ENCODE measurements at places on chromosomes 1 and 21.

GRCh38 chr1:243397613-243398321 lies 141.9 kb downstream of the SDCCAG8 start:
- DNase-seq = no peak

DNA sequence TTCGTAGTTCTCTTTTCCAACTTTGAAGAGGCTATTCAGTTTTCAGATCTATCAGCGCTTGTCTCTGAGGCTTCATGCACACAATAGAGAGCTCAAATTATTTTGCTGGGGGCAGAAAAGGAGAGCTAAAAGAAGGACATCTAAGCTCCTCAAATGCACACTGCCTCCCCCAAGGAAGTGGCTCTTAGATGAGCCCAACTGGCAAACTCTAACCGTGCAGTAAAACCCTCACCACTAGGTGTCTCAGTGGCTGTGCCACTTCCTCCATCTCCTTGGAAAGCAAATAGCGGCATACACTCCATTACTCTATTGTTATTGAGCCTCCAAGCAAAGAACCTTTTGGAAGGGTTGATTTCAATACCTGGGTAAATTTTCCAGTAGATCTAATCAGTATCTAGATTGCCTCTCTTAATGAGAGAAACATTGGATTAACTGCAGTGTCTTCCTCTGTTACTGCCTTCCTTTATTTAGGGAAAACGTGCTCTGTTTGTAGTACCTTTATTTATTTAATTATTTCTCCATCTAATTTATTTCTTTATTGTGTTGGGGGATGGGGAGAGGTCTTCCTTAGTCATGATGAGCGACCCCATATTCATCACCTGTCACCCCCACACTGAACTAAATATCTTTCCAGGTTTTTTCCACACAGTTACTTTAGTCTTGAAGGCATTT lies 9.2 kb upstream of the SFPQ start:
- DNase-seq = peak; percentile 50

GRCh38 chr1:237884237-237884636 lies 6.5 kb downstream of the ZP4 start:
- no peak for DNase-seq

GRCh38 chr1:66933887-66934700 lies 9.3 kb downstream of the MIER1 start:
- DNase-seq = no peak

DNA sequence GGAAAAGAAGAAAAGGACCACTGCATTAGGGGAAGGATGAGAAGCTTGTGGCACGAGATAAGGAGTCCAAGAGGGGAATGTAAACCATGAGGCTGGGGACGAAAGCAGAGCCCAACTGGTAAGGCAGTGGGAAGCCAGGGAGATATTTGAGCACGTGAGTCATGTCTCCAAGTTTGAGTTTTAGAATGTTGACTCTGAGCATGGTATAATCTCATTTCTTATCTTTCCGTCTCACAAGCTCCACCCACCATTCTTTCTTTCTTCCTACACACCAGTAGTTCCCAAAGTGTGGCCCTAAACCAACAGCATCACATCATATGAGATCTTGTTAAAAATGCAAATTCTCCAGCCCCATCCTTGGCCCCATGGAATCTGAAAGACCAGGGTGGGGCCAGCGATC lies 145.3 kb downstream of the PLPP3 start:
- DNase-seq = no peak

DNA sequence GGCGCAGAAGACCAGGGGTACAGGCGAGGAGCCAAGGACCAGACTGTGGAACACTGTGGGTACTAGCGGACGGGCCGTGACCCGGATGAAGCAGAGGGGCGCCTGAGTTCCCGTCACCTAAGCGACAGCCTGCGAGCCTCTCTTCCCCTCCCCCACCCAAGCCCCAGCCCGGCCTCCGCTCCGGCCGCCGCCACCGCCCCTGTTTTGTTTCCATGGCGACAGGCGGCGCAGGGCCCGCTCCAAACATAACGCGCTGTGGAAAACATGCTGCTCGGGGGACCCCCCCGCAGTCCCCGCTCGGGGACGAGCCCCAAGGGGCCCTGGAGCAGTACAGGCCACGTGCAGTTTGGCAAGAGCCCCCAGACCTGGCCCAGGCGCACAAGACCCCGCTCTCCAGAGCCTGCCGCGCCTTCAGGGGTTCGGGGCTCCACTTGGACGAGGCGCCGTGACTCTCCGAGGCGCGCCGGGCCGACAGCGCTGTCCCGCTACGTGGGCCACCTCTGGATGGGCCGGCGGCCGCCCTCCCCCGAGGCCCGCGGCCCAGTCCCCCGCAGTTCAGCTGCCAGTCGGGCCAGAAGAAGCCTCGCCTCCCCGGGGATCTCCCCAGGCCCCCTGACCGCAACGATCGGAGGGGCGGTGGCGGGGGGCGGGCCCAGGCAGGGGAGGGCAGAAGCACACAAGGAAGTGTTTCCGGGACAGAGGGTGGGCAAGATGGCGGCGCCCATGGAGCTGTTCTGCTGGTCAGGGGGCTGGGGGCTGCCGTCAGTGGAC lies at the start of gene MTX1:
TSS of gene MTX1 (plus strand) at position 155 of the 771 bp plus-strand sequence. CDS start at position 265, 110 bp downstream.
- peak; percentile 80 for DNase-seq

DNA sequence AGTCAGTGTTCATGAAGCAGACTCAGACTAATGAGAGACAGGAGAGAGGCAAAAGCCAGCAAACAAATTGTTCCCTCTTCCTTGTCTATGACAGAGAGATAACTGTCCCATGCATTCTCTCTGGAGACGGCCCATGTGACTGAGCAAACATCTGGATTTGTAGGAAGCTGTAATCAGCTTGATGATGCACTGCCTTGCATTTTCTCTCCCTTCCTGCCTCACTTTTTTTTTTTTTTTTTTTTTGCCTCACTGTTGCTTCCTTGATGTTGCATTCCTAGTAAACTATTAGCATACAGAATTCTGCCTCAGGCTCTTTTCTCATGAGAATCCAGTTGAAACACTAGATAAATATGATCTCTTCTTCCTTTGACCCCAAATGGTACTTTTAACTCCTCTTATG lies 134.5 kb downstream of the HHIPL2 start:
- DNase-seq = no peak

GRCh38 chr1:166145499-166145898 lies 21.3 kb downstream of the FAM78B start:
- DNase-seq = no peak

DNA sequence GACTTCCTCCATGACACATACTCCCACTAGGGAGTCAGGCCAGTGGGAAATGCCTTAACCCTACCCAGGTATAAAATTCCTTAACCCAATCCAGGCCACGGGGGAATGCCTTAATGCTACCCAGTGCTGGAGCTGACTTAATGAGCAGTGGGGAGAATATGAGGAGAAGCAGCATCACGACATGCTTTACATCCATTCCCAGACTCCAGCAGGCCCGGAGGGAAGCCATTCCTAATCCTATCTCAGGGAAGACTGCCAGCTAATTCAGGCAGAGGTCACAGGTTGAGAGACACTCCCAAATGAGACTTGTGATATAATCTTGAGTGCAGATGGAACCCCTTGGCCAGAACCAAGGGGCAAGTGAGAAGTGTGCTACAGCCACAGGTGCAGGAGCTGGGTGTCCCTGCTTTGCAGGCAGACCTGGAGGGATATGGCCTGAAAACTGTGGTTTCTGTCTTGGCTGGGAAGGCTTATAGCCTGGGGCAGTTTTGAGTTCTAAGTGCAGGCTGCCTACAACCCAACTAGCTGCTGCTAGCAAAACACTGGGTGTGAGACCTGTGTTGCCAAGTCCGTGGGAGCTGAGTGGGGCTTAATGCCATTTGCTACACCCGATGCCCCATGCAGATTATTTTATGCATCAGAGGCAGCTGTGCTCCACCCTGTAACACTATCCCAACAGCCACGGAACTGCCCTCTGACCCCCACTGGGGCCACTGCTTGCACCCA lies 45.1 kb upstream of the GUCA2A start:
- DNase-seq = no peak

DNA sequence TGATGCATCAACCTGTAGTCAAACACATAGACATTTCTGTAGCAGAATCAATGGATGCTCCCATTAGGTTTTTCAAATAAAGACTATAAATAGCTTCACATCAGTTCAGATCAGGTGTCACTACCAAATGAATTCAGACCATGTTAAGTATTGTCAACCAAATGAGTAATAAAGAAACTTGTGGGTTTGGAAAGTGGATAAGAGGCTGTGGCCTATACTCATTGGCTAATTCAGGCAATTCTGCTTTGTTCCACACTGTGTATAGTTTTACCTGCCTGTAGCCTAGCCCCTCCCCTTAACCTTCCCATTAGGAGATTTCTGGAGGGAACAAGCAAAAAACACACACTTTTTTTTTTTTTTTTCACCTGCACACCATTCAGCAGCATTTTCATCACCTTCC lies 321.2 kb downstream of the HLX start:
- no peak for DNase-seq

- DNase-seq = no peak
Observed at GRCh38 chr21:41964171-41964570, 10.4 kb upstream of the C2CD2 start.

GRCh38 chr1:234782105-234782751 lies 172.2 kb upstream of the IRF2BP2 start:
- peak; percentile 29 for DNase-seq

DNA sequence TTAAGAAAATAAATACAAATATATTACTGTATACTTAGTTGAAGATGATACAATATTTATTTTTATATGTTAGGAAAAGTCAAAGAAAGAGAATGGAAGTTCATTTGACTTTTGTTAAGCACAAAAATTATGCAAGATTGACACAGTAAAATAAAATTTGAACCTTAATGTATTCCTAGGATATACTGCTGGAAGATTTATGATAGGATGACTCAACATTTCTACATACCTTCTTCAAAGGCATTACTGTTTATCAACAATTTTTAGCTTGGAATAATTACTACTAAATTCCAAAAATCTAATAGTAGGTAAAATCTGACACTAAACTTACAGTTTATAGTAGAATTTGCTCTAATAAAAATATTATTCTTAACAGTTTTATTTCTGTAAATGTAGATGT lies 257.3 kb upstream of the ADAMTS5 start:
- no peak for DNase-seq

GRCh38 chr1:165444897-165445370 lies at the start of gene RXRG:
RXRG (minus strand) TSS chr1:165445126; CDS start chr1:165444893, 233 bp downstream.
- no peak for DNase-seq

GRCh38 chr1:157978586-157979403 lies 14.7 kb upstream of the KIRREL1 start:
- no peak for DNase-seq

DNA sequence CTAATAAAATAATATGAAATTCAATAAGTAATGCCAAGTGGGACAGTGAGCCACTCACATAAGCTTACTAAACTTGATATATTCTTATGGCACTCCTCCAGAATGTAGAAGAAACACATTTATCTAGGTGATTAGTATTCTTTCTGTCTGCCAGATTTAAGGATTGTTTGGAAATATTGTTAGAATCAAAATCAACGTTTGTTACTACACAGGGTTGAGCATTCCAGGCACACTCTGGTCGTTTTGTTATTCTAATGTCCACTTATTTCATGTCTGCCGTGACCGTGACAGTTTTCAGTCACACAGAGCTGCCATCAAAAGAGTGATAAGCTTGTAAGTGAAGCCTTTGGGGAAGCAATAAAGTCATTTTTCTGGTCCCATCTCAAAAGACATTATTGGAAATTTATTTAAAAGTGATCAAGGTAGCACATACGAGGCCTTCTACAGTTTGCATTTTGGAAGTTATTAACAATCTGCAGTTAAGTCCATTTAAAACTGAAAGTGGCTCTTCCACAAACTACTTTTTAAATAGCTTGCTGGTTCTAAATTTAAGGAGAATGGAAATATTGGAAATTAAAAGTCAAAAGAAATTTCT lies 38.0 kb downstream of the NFIA start:
- no peak for DNase-seq
